ENCODE measurements at places on chromosomes 11 and 22. TPM values are rescaled to one million over a fixed set of nuclear protein-coding genes. Genes with fewer than 3 reads are reported as not detected.

Gene APOL5
- 0.09 TPM for polyA plus RNA-seq

Gene TCN1
- not detected for polyA plus RNA-seq

Gene PIH1D2
- 11.7 TPM for polyA plus RNA-seq

Gene MMP7
- polyA plus RNA-seq, result 26.3 TPM

Gene LBHD1
- polyA plus RNA-seq, result 6.4 TPM

DNA sequence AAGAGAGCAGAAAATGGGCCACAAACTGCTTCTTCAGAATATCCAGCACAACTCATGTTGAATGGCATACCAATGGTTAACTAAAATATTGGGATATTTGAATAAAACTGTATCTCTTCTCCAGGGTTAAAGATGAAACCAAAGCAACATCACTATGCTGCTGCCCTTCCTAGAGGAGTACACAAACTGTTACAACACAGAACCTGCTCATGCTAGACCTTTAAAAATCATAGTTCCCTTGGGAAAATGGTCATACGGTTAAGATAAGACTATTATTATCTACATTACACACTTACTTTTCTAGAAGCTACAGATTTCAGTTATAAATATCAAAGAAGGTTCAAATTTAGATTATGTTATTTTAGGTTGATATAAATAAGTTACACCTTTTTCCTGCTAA, 78.6 kb upstream of the TP53AIP1 start:
- DNase-seq, result no peak

GRCh38 chr11:74546752-74547151, 45.6 kb upstream of the POLD3 start:
- DNase-seq, result no peak

DNA sequence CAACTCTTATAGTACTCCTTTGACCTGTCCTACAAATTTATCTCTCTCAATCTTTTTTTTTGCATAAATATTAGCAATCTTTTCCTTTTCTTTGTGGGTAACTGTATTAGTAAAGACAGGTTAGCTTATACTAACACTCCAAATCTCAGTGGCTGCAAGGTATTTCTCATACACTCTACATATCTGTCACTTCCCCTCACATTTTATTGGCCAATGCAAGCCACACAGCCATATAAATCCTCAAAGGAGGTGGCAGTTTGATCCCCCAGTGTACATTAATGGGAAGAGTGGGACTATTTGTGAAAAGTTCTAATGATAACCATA, 42.6 kb upstream of the EED start:
- no peak for DNase-seq

DNA sequence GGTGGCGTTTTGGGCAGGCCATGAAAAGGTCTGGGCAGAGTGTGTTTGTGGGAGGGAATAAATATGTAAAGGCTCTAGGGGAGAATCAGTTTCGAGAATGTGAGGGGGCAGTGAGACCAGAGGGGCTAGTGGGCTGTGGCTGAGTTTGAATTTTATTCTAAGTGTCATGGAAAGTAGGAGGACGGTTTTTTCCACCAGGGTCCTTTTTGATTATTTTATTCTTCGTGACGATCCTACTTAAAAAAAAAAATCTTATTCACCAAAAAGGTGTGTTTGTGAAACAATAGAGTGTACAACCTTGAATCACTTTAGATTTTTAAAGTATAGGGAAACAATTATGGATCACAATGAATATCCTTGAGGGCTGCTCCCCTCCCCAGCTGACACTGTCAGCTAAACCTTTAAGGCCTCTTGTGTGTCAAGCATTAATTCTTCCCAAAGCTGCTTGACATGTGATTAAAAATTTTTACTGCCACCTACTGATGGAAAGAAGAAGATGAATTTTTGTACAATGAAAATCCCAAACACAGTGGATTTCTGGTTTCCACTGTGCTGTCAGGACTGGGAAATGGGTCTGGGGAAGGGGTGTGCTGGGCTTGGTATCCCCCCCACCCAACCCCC, 107.5 kb upstream of the OR4B1 start:
- DNase-seq, result peak; percentile 41

GRCh38 chr11:125750629-125751028, 4.5 kb downstream of the PATE1 start:
- DNase-seq, result no peak

All from renal cortex interstitium (tissue), 15 donors.